ENCODE measurements at places on chromosomes 16 and 17.
A peak's percentile ranks its signal among the peaks of the same experiment; 100 is the strongest.

DNA sequence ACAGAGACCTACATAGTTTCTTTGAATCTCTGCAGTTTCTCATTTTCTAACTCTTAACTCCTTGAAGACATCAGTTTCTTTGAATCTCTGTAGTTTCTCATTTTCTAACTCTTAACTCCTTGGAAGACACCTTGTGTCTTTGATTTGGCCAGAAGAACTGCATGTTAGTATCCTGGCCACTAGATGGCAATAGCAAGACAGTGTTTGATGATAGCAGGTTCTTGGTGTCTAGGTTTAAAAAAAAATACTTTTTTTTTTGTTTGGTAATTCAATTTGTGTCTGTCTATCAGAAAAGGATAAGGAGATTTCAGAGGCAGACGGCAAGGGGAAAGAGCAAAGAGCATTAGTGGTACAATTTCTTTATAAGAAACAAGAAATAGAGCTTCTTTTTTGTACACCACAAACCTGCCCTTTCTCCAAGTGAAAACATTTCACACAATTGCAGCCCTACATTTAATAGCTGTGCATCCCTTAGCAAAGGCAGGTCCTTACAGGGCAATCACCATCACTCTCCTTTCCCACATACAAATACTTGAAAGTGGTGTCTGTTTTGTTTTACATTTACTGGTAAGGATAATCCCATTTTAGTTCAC, 1324.9 kb upstream of the CDH8 start:
- peak; percentile 74 for DNase-seq

DNA sequence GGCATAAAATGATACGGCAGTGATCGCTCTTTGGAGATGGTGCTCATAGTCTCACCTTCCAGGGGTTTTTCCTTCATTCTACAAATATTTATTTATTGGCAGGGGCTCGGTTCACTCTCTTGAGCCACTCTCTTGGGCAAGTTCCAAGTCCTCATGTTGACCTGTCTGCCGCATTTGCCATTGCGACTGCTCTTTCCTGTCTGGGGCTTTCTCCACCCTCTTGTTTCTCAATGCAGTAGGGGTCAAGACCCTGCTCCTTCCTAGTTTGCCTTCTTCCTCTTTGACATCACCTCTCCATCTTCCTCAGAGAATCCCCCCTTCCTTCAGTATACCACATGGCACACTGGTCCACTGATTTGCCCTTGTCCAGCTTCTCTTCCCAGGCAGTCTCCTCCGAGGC, 21.9 kb upstream of the LRRC75A start:
- DNase-seq = no peak

DNA sequence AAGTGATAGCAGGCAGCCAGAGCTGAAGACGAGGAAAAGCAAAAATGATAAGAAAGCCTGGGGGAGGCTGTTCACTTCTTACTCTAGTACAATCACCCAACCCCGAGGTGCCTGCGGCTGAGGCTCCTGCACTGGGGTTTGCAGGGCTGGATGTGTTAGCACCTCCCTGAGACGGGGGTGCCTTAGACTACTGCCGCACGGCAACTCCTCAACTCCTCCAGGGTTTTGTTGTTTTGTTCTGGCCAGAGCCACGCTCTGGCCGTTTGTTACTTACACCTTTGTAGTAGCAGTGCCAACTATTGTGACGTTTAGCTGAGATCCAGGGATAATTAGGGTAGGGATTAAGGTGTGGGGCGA, 51.5 kb downstream of the LDHD start:
- DNase-seq = peak; percentile 89

DNA sequence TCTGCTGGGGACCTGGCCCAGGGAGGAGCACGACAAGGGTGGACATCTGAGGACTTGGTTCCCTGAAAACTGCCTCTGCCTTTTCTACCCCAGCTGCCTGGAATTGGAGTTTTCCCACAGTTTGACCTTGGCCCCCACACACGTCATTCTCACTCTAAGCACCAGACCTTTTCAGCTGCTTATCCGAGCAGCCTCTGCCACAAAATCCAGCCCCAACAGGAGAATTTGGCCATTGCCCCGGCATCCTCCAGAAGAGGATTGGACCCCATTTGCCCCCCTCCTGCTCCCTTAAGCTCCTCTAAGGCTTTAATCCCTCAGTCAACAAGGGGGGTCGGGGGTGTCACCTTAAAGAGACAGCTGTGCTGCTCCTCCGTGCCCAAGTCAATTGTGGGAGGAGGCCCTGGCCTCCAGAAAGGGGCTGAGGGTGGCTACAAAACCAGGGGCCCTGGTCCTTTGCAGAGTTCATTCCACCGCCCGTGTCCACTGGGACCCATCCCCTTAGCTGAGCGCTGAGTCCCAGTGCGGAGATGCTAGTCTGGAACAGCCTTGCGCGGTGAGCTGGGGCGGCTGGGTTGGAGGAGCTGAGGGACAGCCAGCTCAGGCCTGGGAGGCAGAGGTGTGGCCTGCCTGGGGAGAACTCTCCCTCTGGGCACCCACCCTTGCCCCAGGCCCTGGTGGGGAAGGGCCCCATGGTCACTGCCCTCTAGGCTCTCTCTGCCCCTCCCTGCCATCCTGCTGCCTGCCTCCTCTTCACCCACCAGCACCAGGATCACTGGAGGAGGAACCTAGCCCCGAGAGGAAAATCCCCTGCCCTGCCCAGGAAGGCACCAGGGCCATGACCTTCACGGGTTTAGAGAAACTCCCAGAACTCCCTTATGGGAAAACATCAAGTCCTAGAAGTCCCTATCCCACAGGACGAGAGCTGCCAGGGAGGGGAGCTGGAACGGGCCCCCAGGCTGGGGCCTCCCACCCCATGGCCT, 18.8 kb downstream of the TTYH2 start:
- no peak for DNase-seq

GRCh38 chr17:59769887-59770286, 62.4 kb downstream of the VMP1 start:
- DNase-seq = peak; percentile 37

DNA sequence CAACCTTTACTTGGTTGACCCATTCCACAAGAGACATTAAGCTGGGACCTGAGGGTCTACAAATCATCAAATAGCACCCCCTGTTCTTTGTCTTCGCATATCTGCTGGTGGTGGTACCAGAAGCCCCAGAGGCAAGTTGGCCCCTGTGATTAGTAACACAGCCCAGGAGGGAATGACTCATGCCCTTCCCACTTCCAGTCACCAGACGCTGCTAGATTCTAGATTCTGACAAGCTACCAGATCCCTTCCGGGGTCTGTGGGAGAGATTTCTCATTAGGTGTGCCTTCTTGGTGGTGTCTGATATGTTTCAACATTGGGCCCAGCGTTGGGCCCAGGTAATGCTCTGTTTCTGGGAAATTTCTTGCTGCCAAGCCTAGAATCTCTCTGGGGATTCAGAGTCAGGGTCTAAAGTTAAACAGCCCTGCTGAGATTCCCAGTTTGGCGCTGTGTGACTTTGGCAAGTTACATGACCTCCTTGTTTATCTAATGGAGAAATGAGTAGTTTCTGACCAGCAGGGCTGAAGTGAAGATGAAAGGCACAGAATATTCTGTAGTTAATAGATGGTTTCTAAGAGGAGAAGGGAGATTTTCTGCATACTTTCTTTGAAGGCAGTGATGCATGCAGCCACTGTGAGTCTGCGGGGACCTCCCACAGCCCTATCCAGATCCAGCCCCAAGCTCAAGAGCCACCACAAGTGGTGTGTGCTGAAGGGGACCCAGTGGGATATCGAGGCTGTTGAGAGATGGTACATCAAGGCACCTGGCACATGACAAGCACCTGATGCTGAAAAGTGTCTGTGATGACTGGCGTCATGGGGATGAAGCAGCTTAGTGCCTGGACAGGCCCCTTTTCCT, 3.9 kb downstream of the TRPV2 start:
- DNase-seq = peak; percentile 79

DNA sequence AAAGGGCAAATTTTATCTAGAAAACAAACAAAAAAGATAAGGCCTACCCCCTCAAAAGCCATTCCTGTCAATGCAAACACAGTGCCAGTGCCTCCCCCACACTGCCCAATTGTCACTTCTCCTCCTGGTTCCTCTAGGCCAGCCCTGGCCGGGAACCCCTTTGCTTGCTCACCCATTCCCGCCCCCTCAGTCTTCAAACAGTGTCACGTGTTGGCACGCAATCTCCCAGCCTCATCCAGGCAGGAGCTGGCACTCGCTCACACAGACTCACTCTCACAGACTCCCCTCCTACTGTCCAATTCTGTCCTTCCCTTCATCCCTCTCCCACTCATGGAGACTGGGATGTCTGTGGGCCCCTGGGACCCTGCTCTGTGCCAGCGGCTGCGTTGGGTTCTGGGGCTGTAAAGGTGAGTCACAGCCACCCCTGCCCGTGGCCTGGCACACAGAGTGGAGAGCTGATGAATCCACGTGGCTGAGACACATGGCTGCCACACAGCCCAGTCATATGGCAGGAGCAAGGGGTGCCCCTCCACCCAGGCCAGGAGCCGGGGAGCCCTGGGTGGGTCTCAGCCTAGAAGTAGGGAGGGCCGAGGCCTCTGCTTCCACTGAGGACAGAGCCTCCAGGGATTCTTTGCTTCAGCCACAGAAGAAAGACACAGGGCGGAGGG, 54.8 kb downstream of the VAC14 start:
- peak; percentile 60 for DNase-seq

GRCh38 chr16:58053682-58054005, 28.1 kb downstream of the MMP15 start:
- no peak for DNase-seq
